ENCODE measurements at places on chromosomes 4 and X.
A peak's percentile ranks its signal among the peaks of the same experiment; 100 is the strongest.

DNA sequence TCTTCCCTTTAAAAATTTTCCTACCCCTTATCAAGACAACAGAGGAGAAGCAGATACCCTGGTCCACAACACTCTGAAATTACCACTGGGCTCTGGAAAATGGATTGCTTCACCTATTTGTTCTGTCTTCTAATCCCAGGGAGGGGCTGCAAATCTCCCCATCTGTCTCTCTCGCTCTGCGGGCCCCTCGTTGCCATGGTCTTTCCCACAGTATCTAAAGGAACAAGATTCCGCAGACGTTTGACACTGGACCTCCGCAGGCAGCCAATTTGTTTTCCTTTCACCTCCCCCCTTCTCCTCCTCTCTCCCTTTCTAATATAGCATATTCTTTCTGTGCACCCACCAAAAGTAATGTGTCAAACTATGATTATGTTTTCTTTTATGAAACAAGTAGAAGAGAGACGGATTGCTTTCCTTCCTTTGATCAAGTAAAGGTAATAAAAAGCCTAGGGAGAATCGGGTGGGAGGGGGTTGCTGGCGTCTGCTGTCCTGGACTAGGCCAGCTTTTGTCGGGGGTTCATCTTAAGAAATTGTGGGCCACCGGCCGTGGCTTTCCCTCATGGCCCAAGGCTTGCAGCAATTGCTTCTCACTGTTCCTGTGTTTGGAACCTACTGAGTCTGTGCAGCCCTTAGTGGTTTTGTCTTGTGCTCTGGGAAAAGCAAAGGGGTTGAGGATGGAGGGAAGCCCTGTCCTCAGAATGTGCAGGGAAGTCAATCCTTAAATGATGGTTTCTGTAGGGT, 81.0 kb downstream of the MGST2 start:
- no peak for DNase-seq

DNA sequence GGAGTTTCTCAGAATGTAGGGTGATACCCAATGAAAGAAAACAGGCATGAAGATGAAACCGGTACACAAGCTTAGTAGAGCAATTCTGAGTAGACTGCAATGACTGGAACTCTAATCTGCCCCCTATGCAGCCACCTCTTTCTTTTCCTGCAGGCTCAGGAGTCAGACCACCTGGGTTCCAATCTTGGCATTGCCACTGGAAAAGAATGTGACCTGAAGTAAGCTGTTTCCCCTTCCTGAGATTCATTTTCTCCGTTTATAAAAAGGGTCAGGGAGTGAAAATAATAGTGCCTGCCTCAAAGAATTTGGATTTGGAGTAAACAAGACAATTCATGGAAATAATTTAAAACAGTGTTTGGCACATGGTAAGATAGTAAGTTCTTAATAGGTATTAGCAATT, 1464.0 kb downstream of the PCDH7 start:
- no peak for DNase-seq

DNA sequence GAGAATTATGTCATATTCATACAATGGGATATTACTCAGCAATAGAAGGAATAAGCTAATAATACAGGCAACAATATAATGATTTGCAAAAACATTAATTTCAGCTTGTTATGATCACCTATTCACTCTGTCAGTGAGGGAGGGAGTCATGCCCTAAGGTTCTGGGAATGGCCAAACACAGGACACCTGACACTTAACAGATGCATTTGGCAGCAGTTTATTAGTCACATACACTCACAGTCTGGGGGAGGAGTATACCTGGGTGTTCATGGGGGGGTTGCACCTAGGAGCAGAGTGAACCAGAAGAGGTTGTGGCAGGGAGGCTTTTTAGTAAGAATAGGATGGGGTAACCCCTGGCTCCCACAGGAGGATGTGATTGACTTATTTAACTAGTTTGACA, 38.3 kb downstream of the SERPINA7 start:
- DNase-seq: no peak

DNA sequence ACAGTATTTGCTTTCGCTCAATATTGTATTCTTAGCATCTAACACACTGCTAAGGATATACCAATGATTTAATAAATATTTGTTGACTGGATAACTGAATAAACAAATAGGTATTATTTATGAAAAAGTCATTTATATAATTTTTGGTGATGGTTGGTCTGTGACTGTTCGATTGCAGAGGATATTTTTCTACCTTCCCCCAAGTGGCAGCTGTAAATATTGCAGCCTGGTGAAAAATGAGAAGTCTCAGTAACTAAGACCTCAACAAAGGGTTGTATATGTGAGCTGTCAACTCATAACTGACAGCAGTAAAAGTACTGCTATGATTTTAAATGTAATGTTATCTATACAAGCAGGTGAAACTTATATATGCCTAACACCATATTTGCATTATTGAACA, 36.0 kb downstream of the HTR2C start:
- DNase-seq: no peak

- DNase-seq: no peak
Measured at GRCh38 chr4:80592950-80593349, 257.4 kb downstream of the CFAP299 start.

DNA sequence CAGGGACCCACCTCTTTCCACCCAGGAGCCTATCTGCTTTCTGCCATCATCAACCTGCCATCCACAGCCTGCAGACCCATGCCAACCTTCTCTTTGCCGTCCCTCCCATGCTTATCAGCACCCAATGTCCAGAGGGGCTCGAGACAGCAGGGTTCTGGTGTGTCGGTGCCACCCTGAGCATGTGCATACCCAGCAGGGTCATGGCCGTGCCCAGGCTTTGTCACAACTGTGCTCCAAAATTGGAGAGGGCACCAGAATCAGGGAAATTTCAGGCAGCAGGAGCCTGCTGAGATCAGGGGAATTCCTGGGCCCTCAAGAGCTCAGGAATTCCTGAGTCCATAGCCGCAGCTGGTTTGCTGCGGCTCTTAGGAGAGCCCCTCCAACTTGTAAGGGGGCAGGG, 330.6 kb downstream of the CCSER1 start:
- DNase-seq: no peak

GRCh38 chr4:76830612-76830963, 67.4 kb downstream of the SOWAHB start:
- DNase-seq: no peak

GRCh38 chr4:76716658-76717057, 181.3 kb downstream of the SOWAHB start:
- no peak for DNase-seq

- DNase-seq: no peak
Measured at GRCh38 chr4:158817562-158818296, 48.9 kb downstream of the FNIP2 start.

- no peak for DNase-seq
Measured at GRCh38 chrX:42673301-42673810, 104.6 kb downstream of the PPP1R2C start.

DNA sequence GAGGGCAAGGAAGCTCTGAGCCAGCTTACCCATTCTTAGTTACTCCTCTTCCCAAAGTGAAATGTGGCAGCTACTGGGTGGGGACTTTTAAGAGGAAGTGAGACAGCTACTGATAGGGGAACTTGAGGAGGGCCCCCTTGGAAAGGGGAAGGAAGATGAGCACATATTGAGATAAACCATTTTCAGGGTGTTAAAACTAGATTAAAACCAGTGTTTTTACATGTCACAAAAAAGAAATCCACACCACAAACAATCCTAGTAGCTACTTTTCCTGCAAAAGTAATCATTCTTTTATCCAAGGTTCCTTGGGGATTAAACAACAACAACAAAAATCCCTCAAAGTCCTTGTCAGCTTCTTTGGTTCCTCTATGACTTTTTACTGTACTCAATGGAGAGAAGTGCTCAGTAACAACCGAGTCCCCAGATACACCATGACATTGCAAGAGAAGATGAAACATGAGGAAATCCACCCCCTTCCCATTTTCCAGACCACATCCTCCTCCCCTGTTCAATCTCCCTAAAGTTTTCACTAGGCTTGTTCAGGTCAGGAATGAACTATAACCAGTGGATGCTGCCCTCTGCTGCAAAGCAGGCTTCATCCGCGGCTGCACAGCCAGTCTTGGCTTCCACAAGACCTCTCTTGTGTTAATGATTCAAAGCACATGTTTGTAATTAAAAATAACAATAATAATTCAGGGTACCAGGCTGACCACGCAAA, 113.5 kb upstream of the TMEM164 start:
- DNase-seq: no peak

GRCh38 chr4:66568001-66568400, 897.7 kb upstream of the EPHA5 start:
- no peak for DNase-seq

DNA sequence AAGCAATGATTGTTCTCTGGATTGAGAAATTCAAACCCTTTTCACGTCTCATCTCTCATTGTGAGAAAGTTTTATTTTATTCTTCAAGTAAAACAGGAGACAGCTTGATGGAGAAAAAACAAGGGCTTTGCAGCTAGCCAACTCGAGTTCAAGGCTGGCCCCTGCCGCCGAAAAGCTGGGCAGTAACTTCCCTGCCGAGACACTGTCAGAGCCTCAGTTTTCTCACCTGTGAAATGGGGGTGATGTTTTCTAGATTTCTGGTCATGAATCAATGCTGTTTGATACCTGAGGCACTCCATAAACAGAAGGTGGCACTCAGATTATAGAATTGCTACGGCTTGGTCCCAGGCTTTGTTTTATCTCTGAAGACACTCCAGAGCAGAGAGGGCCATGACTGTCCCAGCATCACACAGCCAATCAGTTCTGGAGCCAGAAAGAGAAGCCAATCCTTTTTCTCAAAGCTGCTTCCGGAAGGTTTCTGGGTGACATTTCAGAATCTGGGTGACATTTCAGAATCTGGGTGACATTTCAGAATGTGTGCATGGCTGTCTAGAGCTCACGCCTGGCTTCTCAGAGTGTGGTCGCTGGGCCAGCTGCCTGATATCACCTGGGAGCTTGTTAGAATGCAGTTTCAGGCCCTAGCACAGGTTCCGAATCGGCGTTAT, 33.2 kb downstream of the HMX1 start:
- DNase-seq: no peak

- DNase-seq: no peak
Measured at GRCh38 chr4:16573206-16573605, 325.2 kb downstream of the LDB2 start.

DNA sequence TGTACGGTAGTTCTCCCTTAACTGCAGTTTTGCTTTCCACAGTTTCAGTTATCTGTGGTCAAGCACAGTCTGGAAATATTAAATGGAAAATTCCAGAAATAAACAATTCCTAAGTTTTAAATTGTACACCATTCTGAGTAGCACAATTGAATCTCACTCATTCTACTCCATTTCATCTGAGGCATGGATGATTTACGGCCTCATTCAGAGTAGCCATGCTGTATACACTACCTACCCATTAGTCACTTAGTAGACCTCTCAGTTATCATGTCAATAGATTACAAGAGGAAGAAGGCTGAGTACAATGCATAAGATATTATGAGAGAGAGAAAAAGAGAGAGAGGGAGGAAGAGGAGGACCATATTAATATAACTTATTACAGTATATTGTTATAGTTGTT, 77.5 kb downstream of the ENOX2 start:
- DNase-seq: no peak

- no peak for DNase-seq
Measured at GRCh38 chrX:124506066-124506465, 159.7 kb downstream of the SH2D1A start.

GRCh38 chr4:82718162-82718940, 80.2 kb downstream of the SCD5 start:
- DNase-seq: no peak

GRCh38 chr4:181524499-181524898, 718.7 kb upstream of the TENM3 start:
- DNase-seq: no peak

- no peak for DNase-seq
Measured at GRCh38 chr4:141609243-141609642, 27.1 kb upstream of the IL15 start.

- peak; percentile 42 for DNase-seq
Measured at GRCh38 chrX:125204681-125205132, 115.0 kb upstream of the TEX13C start.

DNA sequence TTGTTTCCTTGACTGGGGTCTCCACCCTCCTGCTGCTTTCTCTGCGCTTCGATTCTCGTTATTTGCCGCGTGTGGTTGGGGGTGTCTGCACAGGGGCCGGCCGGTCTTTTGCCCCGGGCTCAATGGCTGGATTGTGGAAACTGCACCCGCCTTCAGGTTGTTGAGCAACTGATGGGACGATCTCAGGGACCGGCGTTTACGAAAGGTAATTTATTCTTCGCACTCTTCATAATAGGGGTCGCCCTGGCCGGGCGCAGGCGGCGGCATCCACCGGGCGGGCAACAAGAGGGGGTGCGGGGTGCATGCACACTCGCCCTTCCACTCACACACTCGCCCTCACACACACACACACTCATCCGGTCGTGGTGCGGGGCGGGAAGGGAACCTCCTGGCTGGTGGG, 1.4 kb downstream of the ADGRL3 start:
- no peak for DNase-seq

- DNase-seq: no peak
Measured at GRCh38 chrX:153917869-153918268, 8.2 kb downstream of the ARHGAP4 start.

DNA sequence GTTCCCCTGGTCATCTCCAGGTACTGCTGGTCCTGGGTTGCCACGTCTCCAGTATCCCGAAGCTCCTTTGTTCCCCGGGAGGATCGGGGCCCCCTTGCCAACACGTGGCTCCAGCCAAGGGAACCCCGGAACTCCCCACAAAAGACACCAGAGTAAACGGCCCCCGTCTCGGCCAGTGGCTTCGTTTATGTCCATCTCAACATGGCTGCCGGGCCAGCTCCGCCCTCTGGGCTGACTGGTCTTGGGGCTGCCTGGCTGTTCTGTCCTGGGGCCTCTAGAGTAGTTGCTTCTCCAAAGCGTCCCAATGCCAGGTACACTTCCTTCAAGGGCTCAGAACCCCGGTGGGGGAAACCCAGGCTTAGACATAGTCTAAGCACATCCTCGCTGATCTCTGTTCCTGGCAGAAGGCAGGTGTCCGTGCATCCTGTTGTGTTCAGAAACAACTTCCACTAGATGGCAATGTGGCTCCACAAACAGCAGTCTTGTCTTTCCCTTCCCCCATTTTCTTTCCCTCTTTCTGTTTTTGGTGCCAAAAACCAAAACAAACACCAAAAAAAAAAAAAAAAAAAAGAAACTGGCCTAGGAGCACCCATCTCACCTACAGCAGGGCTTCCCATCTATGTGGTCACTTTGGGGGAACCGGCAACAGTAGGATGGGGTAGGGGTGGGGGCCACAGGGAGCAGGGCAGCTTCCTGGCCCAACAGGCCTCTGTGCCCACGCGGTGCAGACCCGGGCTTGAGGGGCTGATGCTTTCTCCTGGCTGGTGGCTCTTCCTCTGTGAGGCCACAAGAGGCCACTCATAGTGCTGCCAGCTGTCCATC, 35.3 kb downstream of the NBDY start:
- no peak for DNase-seq

DNA sequence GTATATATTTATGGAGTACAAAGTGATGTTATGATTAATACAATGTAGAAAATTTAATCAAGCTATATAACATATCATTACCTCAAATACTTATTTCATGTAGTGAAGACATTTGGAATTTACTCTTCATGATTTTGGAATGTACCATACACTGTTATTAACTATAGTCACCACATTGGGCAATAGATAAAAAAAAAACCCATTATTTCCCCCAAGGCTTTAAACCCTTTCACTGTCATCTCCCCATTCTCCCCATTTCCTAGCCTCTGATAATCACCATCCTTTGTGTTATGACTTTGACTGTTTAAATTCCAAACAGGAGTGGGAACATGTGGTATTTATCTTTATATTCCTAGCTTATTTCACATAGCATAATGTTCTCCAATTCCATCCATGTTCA, 2189.1 kb upstream of the AGA start:
- no peak for DNase-seq

- DNase-seq: no peak
Measured at GRCh38 chr4:40579983-40580382, 49.7 kb downstream of the RBM47 start.

GRCh38 chr4:148800336-148800885, 358.2 kb upstream of the NR3C2 start:
- no peak for DNase-seq

GRCh38 chrX:41779941-41780340, 56.0 kb downstream of the GPR82 start:
- DNase-seq: no peak
